ENCODE measurements at places on chromosomes 7 and 10. TPM values are rescaled to one million over a fixed set of nuclear protein-coding genes. Genes with fewer than 3 reads are reported as not detected.
A peak's percentile ranks its signal among the peaks of the same experiment; 100 is the strongest.

DNA sequence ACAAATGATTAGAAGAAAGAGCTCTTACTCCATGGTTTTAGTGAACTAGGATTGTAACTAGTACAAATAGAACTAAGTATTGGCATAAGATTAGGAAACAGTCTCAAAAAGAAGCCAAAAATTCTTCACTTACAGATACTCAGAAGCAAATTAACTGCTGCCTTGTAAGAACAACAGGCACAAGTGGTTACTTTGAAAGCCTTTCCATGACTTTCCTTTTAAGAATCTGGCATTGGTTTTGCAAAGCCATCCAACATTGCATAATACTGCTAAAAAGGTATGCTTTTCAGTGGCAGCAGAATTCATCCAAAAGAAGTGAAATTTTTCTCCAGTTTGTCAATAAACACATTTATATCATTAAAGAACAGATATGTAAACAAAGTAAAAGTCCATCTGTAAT, 126.8 kb upstream of the ODAD2 start:
- no peak overlapping the region for H3K27ac ChIP-seq
- no peak for DNase-seq
- H3K27me3 ChIP-seq = no peaks in the 10 kb centered on the region
- H3K4me1 ChIP-seq = no peaks in the 10 kb centered on the region
- no peak overlapping the region for H3K4me3 ChIP-seq
- peaks cover 24% of the 10 kb centered on the region for H3K36me3 ChIP-seq

The MMRN2 gene
- not detected for total RNA-seq

The ANKRD1 gene
- total RNA-seq = not detected

DNA sequence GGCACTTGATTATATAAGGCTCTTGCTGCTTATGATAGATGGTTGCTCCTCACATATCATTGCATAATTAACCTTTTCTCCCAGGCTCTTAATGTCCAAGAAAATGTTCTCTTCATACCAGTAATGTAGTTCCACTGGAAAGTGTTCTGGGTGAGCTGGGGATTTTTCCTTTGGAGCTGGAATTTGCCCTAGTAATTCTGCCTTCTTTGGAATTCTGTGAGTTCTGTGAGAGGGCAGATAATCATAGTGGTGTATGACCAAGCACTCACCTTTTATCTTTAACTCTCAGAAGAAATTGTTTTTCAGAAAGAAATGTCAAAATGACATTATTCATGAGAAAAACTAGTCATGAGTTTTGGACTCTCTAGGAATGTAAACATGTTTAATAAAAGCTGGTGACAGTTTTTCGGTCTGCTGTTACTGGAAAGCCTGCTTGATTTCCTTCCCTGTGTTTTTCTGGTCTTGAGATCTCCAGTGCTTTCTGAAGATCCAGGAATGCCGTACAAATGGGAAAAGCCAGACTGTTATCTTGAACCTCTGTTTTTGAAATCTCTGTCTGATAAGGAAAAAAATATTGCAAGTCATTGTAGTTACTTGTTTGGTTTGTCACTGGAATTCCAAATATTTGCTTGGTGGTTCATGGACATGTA, 148.3 kb upstream of the PRPS1L1 start:
- H3K4me3 ChIP-seq = no peak overlapping the region
- no peak overlapping the region for H3K27ac ChIP-seq
- no peaks in the 10 kb centered on the region for H3K4me1 ChIP-seq
- peaks cover 7% of the 10 kb centered on the region for H3K27me3 ChIP-seq

GRCh38 chr10:118572256-118573041, 23.0 kb downstream of the PRLHR start:
- H3K27me3 ChIP-seq = no peaks in the 10 kb centered on the region
- peaks cover 2% of the 10 kb centered on the region for H3K4me1 ChIP-seq
- no peak for DNase-seq

DNA sequence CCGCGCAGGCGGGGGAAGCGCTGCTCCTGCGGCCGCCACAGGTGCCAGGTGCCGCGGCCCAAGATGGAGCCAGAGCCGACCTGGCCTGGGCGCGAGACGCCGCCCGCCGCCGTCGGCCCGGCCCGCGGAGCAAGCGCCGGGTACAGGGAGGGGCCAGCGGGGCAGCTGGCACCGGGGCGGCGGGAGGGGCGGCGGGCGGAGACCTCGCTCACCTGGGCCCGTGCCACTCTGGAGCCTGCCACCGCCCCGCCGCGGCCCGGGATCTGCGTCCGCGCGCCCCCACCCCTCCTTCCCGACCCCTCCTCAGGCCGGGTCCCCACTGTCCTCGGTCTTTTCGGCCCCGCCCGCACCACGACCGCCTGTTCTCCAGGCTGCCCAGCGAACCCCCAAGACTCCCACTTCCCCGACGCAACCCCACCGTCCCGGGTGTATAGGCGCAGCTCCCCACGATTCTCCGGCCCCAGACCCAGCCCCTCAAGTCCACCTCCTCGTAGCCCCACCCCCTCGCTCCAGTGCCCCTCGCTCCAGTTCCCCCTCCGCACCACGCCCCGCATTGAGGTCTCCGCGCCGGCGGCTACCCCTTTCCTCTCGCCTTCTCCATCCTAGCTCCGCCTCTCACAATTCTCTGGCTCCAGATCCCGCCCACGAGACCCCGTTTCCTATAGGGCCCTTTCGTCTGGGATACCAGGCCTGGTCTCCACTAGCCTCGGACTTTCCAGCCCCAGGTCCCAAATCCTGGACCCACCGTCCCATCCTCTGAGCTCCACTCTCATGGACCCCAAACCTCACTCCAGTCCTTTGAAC, at the start of gene GPRIN2:
Gene GPRIN2 (minus strand): TSS at position 144 of the 804 bp plus-strand sequence. CDS start 5,922 bp downstream, outside the sequence.
- DNase-seq = peak; percentile 10
- H3K36me3 ChIP-seq = no peaks in the 10 kb centered on the region
- no peak within 1 kb of the TSS for H3K27ac ChIP-seq
- peaks cover 6% of the 10 kb centered on the region for H3K27me3 ChIP-seq
- peak within 1 kb of the TSS; percentile 38 for H3K4me3 ChIP-seq

DNA sequence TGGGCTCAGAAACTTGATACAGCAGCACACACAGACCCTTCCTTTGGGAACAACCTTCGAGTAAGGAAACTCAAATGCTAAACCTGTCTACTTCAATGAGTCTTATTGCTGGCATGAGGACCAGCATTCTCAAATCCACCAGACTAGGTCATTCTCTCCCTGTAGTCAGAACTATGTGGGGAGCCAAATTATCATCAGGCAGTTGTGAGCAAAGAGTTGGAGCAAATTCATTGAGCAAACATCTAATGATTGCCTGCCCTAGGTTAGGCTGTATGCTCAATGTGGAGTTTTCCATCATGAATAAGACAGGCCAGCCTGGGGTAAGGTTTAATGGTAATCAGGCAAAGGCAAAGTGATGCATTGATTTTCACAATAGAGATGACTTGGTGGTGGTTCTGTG, 3.6 kb downstream of the EPDR1 start:
- H3K27ac ChIP-seq = no peak overlapping the region
- peaks cover 31% of the 10 kb centered on the region for H3K27me3 ChIP-seq
- no peak for DNase-seq
- peaks cover 5% of the 10 kb centered on the region for H3K4me1 ChIP-seq

DNA sequence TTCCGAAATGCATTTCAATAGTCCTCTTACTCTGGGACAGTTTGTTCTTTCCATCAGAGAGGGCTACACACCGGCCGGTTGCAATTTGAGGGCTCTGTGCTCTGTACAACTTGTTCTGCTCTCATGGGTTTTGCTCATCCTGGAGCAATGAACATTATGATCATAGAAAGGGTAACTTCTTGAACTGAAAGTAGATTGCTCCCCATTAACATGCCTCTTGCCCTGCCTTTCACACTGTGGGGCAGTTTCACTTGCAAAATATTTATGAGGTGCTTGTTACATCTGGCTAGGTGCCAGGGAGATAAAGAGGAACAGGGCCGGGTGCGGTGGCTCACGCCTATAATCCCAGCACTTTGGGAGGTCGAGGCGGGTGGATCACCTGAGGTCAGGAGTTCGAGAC, 97.3 kb upstream of the MPP7 start:
- DNase-seq = no peak
- H3K27ac ChIP-seq = no peak overlapping the region
- no peaks in the 10 kb centered on the region for H3K4me1 ChIP-seq
- H3K4me3 ChIP-seq = no peak overlapping the region
- H3K36me3 ChIP-seq = no peaks in the 10 kb centered on the region

GRCh38 chr10:124722798-124723783, 21.1 kb downstream of the FAM53B start:
- H3K27me3 ChIP-seq = no peaks in the 10 kb centered on the region
- H3K36me3 ChIP-seq = peaks cover 7% of the 10 kb centered on the region
- peaks cover 94% of the 10 kb centered on the region for H3K4me1 ChIP-seq
- H3K4me3 ChIP-seq = peak overlapping the region; percentile 43
- peak overlapping the region; percentile 97 for H3K27ac ChIP-seq
- DNase-seq = peak; percentile 87

The SPDYE8 gene
- not detected for total RNA-seq

DNA sequence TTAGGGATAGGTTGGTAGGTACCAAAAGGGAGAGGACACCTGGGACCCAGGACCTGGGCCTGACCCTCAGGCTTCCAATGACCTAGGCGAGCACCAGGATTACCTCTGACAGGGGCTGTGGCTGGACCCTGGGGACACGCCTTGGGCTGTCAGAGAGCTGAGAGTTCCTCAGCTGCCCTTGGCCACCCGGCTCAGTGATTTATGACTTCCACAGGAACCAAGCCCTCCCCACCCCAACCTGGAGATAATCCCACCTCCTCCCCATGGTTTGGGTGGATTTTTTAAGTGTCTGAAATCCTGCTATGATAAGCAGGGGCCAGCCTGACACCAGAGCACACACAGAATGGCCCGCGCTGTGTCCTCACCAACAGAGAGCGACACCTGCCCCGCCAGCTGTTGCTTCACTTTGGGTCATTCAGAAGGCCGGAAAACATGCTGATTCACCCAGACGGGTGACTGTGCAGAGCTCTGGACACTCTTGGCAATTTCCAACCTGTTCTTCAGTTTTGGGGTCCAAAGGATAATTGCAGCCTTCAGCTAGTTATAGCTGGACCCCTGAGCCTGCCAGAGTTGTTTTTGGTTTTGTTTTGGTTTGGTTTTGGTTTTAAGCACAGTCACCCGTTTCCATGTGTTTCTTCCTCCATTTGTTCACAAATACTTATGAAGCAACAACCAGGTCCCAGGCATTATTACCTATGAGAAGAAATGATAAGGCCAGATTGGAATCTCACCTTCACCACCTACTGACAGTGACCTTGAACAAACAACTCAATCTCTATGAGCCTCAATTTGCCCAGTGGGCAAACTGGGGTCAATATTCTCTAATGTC, 78.2 kb downstream of the RAB11FIP2 start:
- no peaks in the 10 kb centered on the region for H3K4me1 ChIP-seq
- H3K27ac ChIP-seq = no peak overlapping the region
- H3K27me3 ChIP-seq = peaks cover 24% of the 10 kb centered on the region
- H3K36me3 ChIP-seq = no peaks in the 10 kb centered on the region

The SFTPA1 gene
- total RNA-seq = not detected

GRCh38 chr10:11869219-11869618, 46.1 kb downstream of the PROSER2 start:
- H3K27ac ChIP-seq = no peak overlapping the region
- DNase-seq = no peak
- H3K36me3 ChIP-seq = no peaks in the 10 kb centered on the region
- peaks cover 14% of the 10 kb centered on the region for H3K4me1 ChIP-seq
- H3K4me3 ChIP-seq = no peak overlapping the region
- H3K27me3 ChIP-seq = peaks cover 14% of the 10 kb centered on the region

- peak overlapping the region; percentile 48 for H3K4me3 ChIP-seq
- H3K36me3 ChIP-seq = peaks cover 3% of the 10 kb centered on the region
Observed at GRCh38 chr10:32317795-32318357, 29.1 kb downstream of the EPC1 start.

DNA sequence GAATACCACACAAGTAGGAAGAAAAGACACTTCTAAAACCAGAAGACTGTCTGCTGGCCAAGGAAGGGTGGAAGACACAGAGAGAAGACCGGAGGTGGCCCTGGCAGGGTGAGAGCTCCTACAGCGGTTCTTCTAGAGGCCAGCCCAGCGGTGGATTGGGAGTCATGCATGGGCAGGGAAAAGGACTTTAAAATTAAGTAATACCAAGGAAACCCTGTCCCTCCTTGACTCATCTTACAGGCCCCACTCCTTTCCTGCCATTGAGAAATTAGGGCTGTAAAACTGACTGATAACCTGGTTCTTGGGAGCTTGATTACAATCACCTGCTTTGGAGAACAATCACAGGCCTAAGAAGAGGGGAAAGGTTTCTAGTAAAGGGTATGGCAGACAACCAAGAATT, 16.1 kb downstream of the CALML3 start:
- no peak for DNase-seq
- H3K27me3 ChIP-seq = no peaks in the 10 kb centered on the region
- no peak overlapping the region for H3K27ac ChIP-seq
- H3K4me1 ChIP-seq = no peaks in the 10 kb centered on the region
- H3K4me3 ChIP-seq = no peak overlapping the region

- no peak overlapping the region for H3K4me3 ChIP-seq
- DNase-seq = no peak
- peaks cover 6% of the 10 kb centered on the region for H3K4me1 ChIP-seq
- H3K36me3 ChIP-seq = peaks cover 34% of the 10 kb centered on the region
Observed at GRCh38 chr7:139242741-139243281, 11.8 kb downstream of the UBN2 start.

DNA sequence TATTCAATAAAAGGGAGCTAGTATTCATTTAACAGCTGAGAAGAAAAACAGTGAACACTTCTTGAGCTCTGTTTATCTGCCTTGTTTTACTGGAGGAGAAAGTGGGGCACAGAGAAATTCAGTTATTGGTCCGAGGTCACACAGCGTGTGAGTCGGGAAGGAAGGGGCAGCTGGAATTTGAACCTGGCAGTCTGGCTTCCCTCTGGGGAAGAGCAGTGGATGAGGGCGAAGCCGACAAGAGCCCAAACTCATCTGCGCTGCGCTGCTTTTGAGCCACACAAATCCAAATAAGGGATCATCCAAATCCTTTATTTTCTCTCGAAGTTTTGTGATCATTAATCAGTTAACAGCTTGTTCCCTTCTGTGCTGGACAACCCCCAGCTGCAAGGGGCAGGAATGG, 23.7 kb upstream of the PFKFB3 start:
- H3K27me3 ChIP-seq = no peaks in the 10 kb centered on the region
- no peak overlapping the region for H3K27ac ChIP-seq
- no peak overlapping the region for H3K4me3 ChIP-seq

GRCh38 chr7:52838981-52839411, 196.4 kb upstream of the POM121L12 start:
- H3K36me3 ChIP-seq = no peaks in the 10 kb centered on the region
- H3K27ac ChIP-seq = no peak overlapping the region
- DNase-seq = no peak
- no peaks in the 10 kb centered on the region for H3K4me1 ChIP-seq
- no peaks in the 10 kb centered on the region for H3K27me3 ChIP-seq

- no peaks in the 10 kb centered on the region for H3K4me1 ChIP-seq
- H3K4me3 ChIP-seq = no peak overlapping the region
- no peaks in the 10 kb centered on the region for H3K27me3 ChIP-seq
- H3K27ac ChIP-seq = no peak overlapping the region
- peaks cover 7% of the 10 kb centered on the region for H3K36me3 ChIP-seq
- no peak for DNase-seq
Observed at GRCh38 chr7:30079880-30080279, 51.7 kb downstream of the PLEKHA8 start.

- H3K36me3 ChIP-seq = no peaks in the 10 kb centered on the region
- no peak for DNase-seq
- peaks cover 11% of the 10 kb centered on the region for H3K4me1 ChIP-seq
- peaks cover 7% of the 10 kb centered on the region for H3K27me3 ChIP-seq
- no peak overlapping the region for H3K4me3 ChIP-seq
Observed at GRCh38 chr7:8388257-8388625, 45.2 kb upstream of the NXPH1 start.

- H3K27ac ChIP-seq = peak overlapping the region; percentile 72
- DNase-seq = peak; percentile 43
- no peaks in the 10 kb centered on the region for H3K27me3 ChIP-seq
Observed at GRCh38 chr10:24603333-24603732, 120.4 kb downstream of the ARHGAP21 start.

Data from activated CD4-positive, alpha-beta memory T cell treated with anti-CD3 and anti-CD28 coated beads for 36 hours (primary cell).